Activated T-helper 17 cell treated with anti-CD3 and anti-CD28 coated beads, Interleukin-2, amount 50 U/mL, for 72 hours (primary cell): ENCODE measurements at places on chromosomes 7 and 10. TPM values are rescaled to one million over a fixed set of nuclear protein-coding genes. Genes with fewer than 3 reads are reported as not detected.

Gene CTBP2
- total RNA-seq: 1.1 TPM

Gene HOXA4
- 0.26 TPM for total RNA-seq

Gene RAB19
- total RNA-seq: 4.5 TPM

Gene PPRC1
- 71.3 TPM for total RNA-seq

Gene LIPK
- total RNA-seq: not detected

Gene C7orf57
- 0.95 TPM for total RNA-seq

Gene LOXL4
- total RNA-seq: not detected

Gene IFIT5
- total RNA-seq: 7.1 TPM

Gene AKR1C3
- total RNA-seq: 2.9 TPM

Gene NUDT1
- total RNA-seq: 71.9 TPM

Gene TFEC
- total RNA-seq: 0.22 TPM

Gene PRF1
- 22.5 TPM for total RNA-seq

Gene LIPF
- total RNA-seq: not detected

Gene CALHM1
- total RNA-seq: 0.11 TPM

Gene AP5Z1
- 38.7 TPM for total RNA-seq

Gene GAD2
- not detected for total RNA-seq
